ENCODE measurements at places on chromosomes 13 and 19.

DNA sequence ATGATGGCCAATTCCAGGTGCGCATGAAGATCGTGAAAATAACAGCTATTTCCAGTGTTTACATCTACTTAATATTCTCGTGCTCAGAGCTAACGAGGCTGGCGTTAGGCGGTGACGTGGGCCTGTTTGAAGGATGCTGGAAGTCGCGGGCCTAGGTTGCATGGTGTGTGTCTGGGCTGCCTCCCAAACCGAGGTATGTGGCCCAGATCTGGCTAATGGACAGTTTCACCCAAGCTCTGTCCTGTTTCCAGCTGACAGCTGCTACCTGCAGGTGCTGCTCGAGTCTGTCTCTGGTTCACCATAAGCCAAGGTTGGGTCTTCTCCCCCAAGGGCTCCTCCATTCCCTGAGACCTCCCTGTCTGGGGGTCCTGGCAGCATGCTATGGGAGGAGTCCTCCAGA, 40.5 kb upstream of the KCTD15 start:
- DNase-seq = no peak

- DNase-seq = no peak
These were observed 501.0 kb downstream of the FOXO1 start for GRCh38 chr13:40165316-40165932.

DNA sequence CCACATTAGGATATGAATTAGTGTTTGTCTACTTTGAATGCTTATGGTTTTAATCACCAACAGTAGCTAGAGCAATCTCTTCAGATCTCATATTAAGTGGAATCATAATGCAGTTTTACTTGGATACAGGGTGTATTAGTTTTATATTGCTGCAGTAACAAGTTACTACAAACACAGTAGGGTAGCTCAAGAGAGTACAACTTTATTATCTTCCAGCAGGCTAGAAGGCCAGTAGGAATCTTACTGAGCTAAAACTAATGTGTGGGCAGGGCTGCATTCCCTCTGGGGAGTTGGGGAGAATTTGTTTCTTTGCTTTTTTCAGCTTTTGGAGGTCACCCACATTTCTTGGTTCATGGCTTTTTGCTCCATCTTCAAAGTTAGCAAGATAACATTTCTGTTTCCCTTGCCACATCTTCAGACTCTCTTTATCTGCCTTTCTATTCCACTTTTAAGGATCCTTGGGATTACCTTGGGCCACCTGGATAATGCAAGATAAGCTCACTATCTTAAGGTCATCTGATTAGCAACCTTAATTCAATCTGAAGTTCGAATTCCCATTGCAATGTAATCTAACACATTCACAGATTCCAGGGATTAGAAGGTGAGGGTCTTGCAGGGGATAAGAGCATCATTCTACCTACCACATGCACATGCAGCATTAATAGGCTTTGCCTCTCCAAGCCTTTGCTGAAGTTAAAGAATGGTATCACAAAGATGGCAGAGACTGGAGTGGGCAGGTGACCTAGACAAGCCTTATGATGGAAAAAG, 134.1 kb upstream of the SLC10A2 start:
- DNase-seq = no peak

DNA sequence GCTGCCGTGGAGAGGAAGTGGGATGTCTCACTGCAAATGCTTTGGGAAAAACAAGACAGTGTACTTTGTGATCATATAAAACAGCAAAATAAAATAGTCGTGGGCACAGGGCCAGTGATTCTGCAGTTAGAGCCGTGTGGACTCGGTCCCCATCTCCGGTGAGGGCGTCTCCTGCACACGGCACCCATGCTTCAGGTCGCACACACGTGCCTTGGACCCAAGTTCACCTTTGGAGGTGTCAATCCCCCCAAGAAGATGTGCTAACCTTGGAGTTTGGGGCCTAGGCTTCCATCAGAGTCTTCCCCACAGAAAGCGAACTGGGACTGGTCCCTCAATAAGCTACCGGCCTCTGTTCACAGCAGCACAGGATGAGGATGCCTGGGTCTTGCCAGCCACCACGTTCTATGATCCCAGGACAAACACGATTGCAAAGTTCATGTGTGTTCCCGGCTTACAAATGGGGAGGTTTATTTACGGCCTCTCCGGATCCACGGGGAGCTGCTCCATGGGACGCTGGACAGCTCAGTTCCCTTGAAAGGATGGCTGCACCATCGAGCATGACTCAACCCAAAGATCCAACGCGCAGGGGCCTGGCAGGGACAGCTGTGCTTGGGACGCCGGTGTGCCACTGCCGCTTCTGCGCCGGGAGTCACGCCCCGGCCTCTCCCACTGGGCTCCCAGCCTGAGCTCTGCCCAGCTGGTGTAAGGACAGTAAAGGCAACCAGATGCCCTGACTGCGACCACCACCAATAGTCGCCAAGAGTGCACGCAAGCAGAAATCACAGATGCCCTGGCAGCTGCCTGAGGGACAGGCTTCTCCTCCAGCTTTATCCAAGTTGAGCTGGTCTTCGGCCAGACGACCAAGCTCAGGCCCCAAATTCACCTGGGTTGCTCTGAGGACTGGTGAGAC, 8.6 kb downstream of the GAS6 start:
- DNase-seq = no peak

GRCh38 chr19:48676887-48677286, 4.1 kb upstream of the NTN5 start:
- no peak for DNase-seq

- DNase-seq = no peak
These were observed 2.7 kb downstream of the FSTL3 start for GRCh38 chr19:678791-679388.

- no peak for DNase-seq
These were observed 626 bp upstream of the BCL3 start for GRCh38 chr19:44747739-44748425.

- DNase-seq = peak; percentile 53
These were observed 924 bp downstream of the RGCC start for GRCh38 chr13:41458187-41458760.

- DNase-seq = no peak
These were observed 124.1 kb downstream of the PCCA start for GRCh38 chr13:100212904-100213553.

GRCh38 chr13:44270150-44270549, 103.5 kb upstream of the SERP2 start:
- DNase-seq = no peak

- DNase-seq = no peak
These were observed 24.8 kb upstream of the LILRA2 start for GRCh38 chr19:54548806-54549205.

DNA sequence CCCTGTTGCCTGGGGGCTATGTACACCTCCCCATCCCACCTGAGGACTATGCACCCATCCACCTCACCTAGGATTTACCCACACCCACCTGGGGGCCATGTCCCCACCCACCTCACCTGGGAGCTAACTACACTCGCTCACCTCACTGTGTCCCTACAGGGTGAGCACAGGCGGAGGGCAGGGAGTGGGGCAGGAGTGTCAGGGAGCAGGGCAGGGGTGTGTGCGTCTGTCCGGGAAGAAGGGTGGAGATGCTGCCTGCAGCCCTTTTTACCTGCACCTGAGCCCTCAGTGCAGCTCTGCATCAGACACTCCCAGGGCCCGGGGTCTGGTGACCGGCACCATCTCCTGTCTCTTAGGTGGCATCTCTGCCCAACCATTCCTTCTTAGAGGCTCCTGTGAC, 10.6 kb upstream of the CPAMD8 start:
- DNase-seq = no peak

DNA sequence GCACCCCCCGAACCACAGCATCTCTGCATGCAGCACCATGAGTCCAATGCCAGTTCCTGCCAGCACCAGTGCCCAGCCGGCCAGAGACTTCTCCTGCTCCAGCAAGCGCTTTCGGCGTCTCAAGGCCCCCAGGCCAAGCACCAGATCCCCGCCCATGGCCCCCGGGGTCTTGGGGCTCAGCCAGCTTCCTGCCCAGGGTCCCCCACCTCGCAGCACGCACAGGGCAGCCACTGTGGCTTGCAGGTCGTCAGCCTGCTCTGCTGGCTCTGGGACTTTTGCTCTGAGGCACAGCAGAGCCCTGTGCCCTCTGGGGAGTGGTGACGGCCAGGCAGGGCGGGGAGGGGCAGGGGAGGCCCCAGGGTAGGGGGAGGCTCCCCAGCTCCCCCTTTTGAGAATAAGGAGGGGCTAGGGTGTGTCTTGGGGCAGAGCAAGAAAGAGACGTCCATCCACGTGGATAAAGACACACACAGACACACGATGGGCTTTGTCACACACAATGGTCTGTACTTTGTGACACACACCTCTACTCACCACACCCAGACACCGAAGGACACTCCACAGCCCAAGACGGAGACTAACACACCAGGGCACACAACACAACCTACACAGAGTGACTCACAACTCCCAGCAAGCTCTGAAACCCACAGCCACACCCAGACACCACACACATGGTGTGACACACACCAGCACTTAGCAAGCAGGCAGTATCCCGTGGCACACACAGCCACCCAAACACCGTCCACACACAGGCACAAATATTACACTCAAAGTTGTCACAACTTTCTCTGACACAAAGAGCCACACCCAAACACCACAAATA, at the start of gene KCNN4:
Gene KCNN4, minus strand, starts transcription at position 268 of the 820 bp plus-strand sequence. Its CDS starts 112 bp downstream, at position 156.
- DNase-seq = peak; percentile 88

- DNase-seq = no peak
These were observed 5.4 kb downstream of the UCHL3 start for GRCh38 chr13:75554981-75555380.

DNA sequence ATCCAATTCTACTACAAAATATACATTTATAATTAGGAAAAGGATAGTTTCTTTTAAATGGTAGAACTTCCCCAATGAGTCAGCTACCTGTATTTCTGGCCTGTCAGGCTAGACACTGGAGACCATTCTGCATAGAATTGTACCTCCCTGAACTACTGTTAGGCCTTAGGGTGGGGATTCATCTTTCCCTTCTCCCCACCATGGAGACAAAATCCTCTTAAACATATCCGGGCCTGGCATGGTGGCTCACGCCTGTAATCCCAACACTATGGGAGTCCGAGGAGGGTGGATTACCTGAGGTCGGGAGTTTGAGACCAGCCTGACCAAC, 24.5 kb upstream of the TPT1 start:
- DNase-seq = no peak

- DNase-seq = no peak
These were observed 514 bp upstream of the MCEMP1 start for GRCh38 chr19:7676376-7676775.

DNA sequence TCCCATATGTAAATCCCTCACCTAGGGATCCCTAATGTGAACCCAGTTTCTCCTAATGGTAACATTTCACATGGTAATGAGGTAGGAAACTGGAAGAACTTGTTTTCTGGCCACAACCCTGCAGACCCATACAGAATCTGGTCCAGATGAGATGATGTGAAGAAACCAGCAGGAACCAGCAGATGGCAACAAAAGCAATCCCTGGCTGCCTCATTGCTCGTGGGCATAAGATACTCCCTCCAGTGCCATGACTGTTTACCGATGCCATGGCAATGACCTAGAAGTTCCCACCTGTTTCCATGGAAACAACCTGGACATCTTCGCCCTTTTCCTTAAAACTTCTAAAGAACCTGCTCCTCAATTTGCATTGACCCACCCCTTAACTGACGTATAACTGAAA, 1.4 kb upstream of the CD209 start:
- no peak for DNase-seq

- no peak for DNase-seq
These were observed 17.0 kb downstream of the ZFP82 start for GRCh38 chr19:36401475-36401874.

- DNase-seq = no peak
These were observed 30.9 kb downstream of the CCDC70 start for GRCh38 chr13:51892657-51893056.

DNA sequence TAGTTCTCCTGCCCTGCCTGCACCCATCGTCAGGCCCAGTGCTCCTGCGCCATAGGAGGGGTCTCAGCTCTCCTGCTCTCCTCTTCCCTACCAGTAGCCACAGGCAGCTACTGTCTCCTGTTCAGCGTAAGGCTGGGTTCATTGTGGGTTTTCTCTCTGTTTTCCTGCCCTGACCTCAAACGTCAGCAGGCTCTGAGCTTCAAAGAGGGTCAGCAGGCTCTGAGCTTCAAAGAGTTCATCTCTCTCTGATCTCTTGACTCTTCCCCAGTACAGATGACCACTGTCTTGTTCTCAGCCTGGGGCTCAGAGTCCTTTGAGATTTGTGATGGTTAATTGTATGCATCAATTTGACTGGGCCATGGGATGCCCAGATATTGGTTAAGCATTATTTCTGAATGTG, 4.6 kb upstream of the CPB2 start:
- DNase-seq = no peak

- DNase-seq = no peak
These were observed 27.5 kb upstream of the SERPINE3 start for GRCh38 chr13:51311957-51312520.

- no peak for DNase-seq
These were observed 4.0 kb downstream of the PIK3R2 start for GRCh38 chr19:18156841-18157464.

DNA sequence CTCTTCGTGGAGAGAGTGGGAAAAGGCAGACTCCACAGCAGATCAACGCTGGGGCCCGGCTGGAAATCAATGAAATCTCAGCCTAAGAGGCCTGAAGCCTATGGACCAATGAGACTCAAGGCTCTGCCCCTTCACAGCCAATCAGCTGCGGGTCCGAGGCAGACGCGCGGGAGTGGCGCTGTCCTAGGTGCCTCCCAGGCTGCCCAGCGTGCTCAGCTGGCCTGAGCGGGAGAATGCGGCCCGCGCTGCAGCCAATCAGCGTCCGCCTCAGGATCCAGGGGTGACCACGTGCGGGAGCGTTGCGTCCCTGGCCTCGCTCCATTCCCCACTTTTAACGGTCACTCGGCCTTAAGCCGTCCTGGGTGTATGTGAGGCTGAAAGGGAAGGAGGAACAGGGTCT, at the start of gene ZBTB32:
Gene ZBTB32, plus strand, starts transcription at position 341 of the 400 bp plus-strand sequence. CDS start 10,069 bp downstream, outside the sequence.
- DNase-seq = peak; percentile 41

- no peak for DNase-seq
These were observed 155.0 kb upstream of the SOX1 start for GRCh38 chr13:111911754-111912452.

DNA sequence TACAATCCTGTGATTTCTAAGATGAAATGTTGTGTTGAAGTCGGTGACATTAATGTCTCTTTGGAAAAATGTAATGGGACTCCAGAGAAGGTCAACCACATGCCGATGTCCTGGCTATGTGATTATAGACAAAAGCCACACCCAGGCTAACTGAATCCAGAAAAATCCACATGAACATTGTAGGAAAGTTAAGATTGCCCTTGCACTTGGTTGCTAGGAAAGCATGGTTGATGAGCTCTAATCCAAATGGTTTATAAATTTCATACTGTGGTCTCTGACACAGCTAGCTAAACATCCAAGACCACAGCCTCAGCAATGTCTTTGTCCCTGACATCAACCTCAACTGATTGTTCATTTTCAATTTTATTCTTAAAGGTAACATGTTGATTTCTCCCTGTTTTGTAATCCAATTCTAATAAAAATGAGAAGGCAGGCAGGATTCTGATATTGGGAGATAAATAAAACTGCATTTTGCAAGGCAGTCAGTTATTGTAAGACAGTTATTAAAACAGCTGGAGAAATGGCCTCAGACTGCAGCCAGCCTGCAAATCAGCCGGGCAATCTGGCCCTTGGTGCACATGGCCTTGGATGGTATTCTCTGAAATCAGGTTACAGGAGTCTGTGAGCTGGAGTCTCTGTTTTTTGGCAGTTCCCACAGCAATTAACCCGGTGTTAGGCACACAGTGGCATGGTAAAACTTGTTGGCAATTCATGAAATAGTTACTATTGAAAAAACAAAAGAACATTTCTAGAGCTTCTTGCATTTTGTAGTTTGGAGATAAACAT, 93.9 kb downstream of the STARD13 start:
- no peak for DNase-seq

Measured in GM20000 (cell line).